ENCODE measurements at places on chromosomes 6 and 20.

DNA sequence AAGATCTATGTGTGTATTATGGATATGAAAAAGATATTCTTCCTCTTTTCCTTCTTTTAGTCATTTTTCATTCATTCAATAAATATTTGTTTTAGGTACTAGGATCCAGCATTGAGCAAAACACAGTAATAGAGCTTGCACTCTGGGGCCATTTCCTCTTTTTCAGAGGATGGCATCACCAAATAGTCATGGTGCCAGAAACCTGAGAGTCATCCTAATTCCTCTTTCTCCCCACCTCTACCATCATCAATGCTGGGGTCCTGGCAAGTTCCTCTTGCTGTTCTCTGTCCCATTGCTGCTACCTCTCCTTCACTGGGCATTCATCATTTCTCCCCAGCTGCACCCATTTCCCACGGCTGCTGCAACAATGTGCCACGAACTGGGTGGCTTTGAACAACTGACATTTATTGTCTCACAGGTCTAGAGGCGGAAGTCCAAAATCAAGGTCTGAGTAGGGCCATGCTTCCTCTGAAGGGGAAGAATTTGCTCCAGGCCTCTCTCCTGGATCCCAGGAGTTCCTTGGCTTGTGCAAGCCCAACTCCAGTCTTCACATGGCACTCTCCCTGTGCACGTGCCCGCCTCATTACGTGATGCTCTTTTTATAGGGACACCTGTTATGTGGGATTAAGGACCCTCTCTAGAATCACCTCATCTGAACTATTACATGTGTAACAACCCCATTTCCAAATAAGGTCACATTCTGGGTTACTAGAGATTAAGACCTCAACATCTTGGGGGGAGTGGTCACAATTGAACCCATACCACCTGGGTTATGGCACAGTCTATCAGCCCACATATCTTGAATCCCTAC is 9.5 kb upstream of the IGF2R start:
- no peak for DNase-seq

GRCh38 chr20:10475225-10475624 is 40.1 kb downstream of the SLX4IP start:
- DNase-seq: no peak

GRCh38 chr6:131900231-131900630 is 50.9 kb downstream of the CCN2 start:
- no peak for DNase-seq

DNA sequence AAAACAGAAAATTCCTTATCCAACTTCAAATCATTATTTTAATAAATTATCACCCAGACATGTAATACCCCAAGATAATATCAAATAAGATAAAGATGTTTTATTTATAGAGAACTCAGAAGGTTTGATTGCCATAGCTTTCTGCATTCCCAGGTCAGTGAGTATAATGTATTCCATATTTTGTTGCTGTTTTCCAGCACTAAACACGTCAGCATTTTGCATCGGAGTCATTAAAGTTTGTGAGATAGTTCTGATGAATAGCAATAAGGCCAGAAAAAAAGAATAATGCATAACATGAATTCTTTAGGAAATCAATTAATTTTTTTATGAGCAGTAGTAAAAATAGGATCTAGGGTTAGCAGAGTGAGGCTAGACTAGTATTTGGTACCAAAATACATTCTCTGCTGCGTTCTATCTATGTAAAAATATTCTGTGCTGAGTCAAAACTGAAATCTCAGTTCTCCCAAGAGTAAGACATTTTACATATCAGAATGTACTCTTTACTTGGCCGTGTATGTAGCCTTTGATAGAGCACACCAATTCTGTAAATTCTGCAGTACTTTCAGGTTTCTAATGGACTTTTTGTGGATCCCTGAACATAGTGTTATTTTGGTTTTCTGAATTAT is 269.9 kb upstream of the AGPAT4 start:
- DNase-seq: no peak

DNA sequence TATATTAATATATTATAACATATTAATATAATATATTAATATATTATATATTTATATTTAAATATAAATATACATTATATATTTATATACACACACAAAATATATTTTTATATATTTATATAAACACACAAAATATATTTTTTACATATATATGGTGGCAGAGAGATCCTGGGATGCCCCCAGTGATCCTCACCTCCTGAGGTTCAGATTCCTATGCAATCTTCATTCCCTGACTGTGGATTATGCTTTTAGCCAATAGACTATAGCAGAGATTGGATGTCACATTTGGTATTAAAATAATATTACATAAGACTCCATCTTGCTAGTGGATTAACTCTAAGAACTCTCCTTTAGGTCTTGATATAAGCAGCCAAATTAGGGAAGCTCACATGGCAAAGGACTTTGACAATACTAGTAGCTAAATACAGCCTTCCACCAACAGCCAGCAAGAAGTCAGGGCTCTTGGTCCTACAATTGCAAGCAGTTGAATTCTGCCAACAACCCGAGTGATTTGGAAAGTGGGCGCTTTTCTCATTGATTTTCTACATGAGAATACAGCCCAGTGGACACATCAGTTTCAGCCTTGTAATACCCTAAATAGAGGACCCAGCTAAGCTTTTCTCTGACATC is 681.0 kb downstream of the C6orf118 start:
- DNase-seq: no peak

DNA sequence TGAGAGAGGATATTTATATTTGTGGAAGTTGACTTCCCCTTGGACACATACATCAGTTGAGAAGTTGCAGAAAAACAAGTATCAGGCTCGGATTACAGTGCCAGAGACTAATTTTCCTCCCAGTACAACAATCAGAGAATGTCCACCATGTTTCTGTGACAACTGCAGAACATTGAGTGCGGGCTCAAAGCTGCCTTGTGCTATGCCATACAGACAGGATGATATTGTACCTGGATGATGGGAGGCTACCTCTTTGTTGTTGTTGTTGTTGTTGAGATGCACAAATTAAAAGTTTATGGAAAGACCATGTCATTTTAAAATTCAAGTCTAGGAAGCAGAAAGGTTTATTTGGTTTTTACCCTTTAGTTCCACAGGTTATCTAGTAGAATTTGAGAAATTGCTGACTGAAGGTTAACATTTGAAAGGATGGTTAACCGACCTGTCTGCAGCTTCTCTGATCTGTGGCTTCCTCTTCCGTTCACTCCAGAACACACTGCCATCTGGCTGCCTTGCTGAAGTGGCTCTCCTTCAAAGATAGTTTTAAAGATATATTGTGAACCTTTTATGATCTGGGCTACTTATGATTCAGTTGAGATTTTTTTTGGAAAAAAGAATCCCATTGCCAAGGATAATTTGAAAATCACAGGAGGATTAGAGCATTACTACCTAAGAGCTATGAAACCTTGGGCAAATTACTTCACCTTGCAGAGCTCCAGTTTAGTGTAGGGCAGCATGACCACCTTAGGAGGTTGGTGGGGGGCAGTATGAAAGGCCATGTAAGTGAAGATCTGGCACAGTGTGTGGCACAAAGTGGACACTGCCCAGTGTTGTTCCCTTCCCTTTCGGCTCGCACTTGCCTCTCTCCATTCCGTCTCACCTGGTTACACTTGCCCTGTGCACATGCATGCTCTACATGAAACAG is 15.9 kb downstream of the TMEM200A start:
- DNase-seq: no peak
